ENCODE measurements at places on chromosomes 2 and 18.

DNA sequence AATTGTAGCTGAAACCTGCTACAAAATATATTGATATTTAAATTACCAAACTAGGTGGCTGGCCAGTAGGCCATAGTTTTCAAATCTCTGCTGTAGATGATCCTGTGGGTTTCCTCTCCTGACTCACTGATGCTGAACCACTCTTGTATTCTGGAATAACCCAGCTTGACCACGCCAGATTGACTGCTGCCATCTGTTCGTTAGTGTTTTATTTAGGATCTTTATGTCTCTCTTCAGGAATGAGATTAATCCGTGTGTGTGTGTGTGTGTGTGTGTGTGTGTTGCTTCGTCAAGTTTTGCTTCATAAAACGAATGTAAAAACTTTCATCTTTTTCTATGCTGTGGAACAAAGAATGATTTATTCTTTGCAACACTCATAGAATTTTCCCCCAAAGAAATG, 187.1 kb downstream of the DYSF start:
- no peak for DNase-seq

GRCh38 chr18:72738136-72738535, 129.7 kb downstream of the NETO1 start:
- no peak for DNase-seq

GRCh38 chr2:50333529-50334228, 698.3 kb downstream of the NRXN1 start:
- DNase-seq = no peak

- no peak for DNase-seq
Measured at GRCh38 chr18:65468881-65469280, 281.9 kb upstream of the CDH7 start.

GRCh38 chr2:180002198-180002770, 4.8 kb downstream of the CWC22 start:
- DNase-seq = no peak

- DNase-seq = no peak
Measured at GRCh38 chr2:76861708-76862107, 660.5 kb downstream of the LRRTM4 start.

- DNase-seq = no peak
Measured at GRCh38 chr18:67496469-67496868, 20.1 kb downstream of the DSEL start.

DNA sequence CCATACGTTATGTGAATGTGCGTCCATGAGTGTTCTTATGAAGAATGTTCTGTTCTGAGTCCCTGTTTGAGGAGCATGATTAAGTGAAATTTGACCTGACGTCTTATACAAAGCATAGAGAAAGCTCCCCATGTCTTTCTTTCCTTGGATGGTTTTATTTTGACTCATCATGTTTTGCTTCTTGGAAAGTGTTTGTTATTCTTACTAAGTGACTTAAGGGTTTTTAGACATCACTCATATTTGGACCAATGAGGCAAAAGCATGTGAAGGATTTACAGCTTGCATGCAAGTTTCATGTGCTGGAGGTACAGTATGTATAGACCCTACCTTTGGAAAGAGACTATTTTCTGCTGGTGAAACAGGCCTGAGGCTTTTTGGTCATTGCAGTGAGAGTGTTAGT, 33.5 kb upstream of the ZEB2 start:
- DNase-seq = no peak

DNA sequence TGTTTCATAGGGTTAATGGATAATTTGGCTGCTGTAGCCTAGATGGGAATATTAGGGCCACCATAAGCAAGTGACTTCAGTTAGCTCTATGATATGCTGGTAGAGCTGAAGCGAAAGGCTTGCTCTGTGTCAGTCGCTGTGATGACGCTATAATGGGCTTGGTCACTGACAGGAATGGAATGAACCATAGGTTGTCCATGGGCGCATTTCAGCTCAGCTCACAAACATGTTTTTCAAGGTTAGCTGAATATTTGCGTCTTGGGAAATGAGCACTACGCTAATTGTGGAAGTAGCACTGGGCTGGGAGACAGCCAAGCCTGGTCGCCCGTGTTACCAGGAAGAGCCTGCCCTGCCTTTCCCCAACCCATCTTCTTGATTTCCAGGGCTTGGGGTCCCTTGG, 3.2 kb upstream of the MYO7B start:
- DNase-seq = no peak

- no peak for DNase-seq
Measured at GRCh38 chr2:196502386-196502785, 137.1 kb upstream of the CCDC150 start.

GRCh38 chr2:190717306-190717705, 68.4 kb downstream of the NAB1 start:
- DNase-seq = no peak
